ENCODE measurements at places on chromosomes 5 and 9.

- no peak for DNase-seq
Measured at GRCh38 chr9:115207003-115207836, 89.3 kb upstream of the TNC start.

DNA sequence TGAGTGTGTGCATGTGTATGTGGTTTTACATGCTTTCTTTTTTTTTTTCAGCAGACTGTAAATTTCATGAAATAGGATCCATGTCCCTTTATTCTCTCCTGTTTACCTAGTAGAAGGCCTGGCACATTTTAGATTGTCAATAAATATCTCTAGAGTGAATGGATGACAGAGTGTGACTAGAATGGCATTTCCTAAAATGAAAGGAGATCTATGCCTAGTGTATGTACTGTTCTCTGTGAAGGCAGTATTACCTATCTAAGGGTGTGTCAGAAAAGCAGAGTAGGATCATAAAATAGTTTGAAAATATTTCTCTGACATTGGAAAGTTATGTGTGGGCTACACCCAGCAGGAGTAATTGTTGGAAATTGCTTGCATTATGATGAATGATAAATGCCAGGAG is 1876.0 kb upstream of the C9orf72 start:
- DNase-seq = no peak

DNA sequence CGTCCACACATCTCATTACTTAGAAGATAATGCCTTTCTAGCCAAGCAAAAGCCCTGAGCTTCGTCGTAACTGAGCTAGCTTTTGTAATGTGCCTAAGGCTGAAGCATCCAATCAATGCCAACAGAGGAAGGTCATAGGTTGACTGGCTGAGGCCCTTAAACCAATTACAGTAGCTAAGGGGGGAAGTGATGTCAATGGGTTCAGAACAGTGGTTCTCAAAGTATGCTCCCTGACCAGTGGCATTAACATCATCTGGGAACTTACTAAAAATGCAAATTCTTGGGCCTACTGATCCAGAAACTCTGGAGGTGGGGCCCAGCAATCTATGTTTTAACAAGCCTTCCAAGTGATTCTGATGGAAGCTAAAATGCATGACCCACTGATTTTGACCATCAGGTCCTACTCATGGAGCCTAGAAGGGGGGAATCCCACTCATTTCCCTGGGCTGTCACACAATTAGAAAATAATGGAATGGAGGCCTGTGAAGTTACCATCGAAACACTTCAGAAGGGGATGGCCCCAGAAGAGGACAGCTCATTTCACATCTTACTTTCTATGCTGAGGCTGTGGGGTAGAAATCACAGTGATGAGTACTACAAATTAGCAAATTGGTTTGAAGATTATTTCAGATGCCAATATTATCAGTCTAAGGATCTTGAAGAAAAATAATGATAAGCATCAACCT is 4.8 kb upstream of the VLDLR start:
- no peak for DNase-seq

DNA sequence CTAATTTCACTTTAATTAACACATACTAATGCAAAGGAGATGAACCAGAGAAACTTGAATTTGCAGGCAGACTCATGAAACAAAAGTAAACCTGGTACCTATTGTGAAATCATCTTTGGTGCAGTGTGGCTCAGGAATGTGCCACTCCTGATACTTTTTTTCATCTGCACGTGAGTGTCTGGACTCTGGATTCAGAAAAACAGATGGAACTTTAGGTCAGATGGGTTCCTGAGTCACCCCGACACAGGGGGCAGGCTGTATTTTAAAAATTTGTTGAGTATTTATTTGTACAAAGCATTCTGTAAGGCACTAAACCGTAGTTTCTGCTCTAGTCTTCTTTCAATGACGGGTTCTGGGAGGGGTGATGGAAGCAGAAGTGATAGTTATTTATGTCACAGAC is 52.2 kb upstream of the TUT7 start:
- no peak for DNase-seq

DNA sequence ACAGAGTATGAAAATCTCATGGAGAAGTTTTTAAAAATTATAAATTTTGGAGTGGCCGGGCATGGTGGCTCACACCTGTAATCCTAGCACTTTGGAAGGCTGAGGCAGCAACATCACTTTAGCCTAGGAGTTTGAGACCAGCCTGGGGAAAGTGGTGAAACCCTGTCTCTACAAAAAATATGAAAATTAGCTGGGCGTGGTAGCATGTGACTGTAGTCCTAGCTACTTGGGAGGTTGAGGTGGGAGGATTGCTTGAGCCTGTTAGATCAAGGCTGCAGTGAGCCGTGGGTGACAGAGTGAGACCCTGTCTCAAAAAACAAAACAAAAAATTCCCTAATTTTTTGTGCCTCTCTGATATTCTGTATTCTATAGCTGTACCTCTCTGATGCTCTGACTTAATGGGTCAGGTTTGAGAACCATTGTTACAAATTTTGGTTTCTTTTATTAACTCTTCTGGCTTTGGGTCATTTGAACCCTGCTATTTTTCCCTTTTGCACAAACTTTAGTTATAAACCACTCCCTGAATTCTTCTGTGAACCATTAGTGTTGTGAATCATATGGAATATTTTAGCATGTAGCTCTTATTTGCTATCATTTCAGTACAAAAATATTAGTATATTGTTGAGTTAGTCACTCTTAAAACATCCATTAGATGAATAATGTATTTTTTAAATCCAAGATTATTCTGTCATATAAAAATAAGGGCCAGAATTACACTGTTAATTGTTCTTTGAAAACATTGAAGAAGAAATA is 51.0 kb downstream of the FER start:
- no peak for DNase-seq

- DNase-seq = no peak
Measured at GRCh38 chr5:150490754-150491153, 17.2 kb upstream of the NDST1 start.

DNA sequence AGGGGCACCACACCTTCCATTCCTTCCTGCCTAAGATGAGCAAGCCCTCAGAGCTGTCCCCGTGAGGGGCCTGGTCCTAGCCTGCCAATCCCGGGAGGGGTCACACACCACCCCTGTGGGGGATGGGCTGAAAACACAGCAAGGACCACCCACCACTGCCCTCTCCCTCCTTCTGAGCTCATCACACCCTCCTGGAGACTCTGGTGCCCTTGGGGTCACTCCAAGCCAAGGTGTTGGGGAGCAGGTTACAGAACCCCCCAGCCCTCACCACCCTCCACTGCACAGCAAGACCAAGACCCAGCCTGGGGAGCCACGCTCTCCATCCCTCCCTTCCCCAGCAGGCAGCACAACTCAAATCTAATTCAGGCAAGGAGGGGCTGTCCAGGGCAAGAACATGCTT is 60.5 kb upstream of the PPP1R26 start:
- no peak for DNase-seq

- peak; percentile 84 for DNase-seq
Measured at GRCh38 chr9:99104459-99105151, at the start of gene TGFBR1. TSS of gene TGFBR1 (plus strand) at chr9:99105113. CDS start at chr9:99105206, 93 bp downstream.

DNA sequence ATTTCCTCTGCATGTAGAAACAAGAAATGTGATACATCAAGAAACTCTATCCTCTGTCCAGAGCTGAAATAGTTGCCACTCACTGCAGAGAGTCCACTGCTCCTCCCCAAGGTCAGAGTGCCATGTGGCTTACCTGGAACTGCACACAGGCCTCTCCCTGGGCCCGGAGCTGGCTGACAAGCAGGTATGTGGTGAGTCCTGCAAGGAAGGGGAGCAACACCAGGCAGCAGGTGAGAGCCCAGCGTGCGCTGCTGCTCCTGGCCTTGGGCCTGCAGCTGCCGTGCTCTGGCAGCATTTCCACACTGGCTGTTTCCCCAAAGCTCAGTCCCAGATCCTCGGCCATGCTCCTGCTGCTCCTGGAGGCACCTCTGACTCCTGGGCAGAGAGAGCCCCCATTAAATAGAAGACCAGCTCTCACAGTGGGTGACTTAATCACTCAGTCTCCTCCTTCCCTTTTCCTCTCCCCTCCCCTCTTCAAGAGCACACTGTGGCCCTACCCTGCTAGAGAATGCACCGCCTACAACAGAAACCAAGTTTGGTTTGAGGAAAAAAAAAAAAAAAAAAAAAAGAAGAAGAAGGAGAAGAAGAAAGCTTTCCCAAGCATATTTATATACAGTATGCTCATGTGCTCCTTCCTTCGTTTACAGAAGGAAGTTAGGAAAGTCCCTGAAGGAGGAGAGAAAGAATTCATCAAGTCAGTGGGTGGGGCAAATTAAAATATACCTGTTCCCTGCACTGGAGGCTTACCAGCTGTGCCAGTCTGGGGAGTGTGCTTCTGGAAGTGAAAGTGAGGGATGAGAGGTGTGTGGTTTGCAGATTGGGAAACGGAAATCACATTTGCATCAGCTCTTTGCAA is at the start of gene TNFSF15:
TNFSF15 (minus strand) TSS at position 370 of the 856 bp plus-strand sequence; CDS start at position 343, 27 bp downstream.
- no peak for DNase-seq

DNA sequence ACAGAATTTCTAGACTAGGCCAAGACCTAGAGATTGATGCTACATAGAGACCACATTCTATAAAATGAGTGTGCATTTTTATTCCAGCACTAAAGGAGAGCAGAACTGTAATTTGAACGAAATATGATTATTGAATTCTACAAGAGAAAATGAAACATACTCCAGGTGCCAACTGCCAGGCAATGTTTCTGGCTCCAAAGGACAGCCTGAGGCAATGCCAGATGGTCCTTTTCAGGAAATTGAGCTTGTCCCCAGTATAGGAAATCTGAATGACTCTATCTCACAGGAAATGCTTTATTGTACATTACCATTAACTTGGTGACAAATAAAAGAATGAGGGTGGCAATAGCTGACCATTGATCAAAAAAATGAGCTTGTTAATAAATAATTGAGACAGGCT is 28.8 kb upstream of the RASGRF2 start:
- DNase-seq = no peak

DNA sequence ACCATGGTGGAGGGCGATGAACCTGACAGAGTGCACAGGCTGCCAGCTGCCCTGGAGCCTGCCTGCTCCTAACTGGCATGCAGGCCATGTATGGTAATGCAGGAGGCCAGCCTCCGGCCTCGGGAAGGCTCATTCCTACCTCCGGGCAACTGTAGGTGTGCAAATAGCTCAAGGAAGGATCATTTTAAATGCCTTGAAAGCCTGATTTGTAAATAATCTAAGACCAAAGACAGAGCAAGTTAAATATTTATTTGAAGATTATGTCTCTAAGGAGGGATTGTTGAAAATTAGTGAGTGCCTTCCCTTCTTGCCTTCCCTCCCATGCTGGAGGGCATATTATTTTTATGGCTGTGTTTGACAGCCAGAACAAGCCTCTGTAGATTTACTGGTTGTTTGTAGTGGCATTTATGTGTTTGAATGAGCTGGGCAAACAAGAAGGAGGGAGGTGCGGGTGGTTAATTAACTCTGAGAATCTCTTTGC is 285.7 kb upstream of the TUT7 start:
- no peak for DNase-seq

DNA sequence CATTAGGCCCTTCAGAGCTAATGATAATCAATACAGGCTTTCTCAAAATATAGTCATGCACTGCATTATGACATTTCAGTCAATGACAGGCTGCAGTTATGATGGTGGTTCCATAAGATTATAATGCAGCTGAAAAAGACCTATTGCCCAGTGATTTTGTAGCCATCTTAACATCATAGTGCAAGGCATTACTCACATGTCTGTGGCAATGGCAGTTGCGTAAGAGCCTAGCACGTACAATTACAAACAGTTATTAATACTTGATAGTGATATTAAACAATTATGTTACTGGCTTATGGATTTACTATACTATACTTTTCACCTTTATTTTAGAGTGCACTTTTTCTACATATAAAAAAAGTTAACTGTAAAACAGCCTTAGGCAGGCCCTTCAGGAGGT is 214.8 kb downstream of the ISL1 start:
- DNase-seq = no peak

DNA sequence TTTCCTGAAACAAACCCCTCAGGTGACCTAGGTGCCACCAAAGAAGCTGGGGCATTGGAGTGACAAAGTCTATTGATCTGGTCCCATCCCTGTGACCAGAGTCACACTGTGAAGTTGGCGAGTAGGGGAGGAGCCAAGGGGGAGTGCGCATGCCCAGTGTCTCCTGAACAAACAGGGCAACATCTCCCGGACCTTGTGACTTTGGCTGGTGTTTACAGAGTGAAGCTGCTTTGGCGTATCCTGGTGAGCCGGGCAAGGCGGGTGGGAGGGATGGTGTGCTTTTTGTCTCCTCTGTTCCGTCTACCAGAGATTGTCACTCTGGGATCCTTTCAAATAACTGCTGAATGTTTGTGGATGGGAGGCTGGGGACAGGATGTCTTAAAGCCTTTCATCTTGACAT is 204.5 kb downstream of the HSPA4 start:
- DNase-seq = no peak

- no peak for DNase-seq
Measured at GRCh38 chr5:56561-57290, 35.2 kb upstream of the PLEKHG4B start.
